ENCODE measurements at places on chromosomes 6 and 20.

DNA sequence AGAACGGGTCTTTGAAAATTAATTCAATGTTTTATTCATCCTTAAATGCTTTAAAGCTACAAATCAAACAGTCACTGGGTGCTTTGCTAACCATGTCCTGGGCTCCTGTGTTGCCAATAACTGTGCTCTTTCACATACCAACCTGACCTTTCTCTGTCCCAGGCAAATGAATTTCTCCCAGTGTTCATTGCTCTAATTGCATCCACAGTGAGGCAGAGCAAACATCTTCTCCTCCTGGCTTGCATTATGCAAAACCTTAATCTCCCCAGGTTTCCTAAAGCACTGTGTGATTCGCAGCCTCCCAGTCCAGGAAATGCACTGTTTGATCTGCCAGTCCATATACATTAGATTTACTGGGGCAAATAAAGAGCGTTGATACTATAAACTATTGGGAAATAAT is 219.0 kb downstream of the PREX1 start:
- DNase-seq, result peak; percentile 88

DNA sequence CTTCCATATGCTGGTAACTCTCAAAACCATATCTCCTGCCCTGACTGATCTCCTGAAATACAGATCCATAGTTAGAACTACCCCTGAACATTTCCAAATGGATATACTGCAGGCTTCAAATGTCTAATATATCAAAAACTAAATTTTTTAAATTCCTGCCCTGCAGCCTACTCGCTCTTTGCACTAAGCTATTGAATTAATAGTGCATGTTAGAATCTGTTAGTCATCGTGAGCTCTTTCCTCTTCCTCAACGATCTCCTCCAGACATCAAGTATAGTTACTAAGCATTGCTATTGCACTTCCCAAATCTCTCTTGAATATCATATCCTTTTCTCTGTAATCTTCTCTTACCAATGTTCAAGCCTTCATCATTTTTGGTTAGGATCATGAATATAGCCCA is 26.0 kb upstream of the RSPO3 start:
- DNase-seq, result no peak

GRCh38 chr6:136312975-136313374 is 23.3 kb upstream of the BCLAF1 start:
- no peak for DNase-seq

GRCh38 chr6:38836585-38836984 is 121.5 kb downstream of the DNAH8 start:
- DNase-seq, result no peak

- no peak for DNase-seq
Measured at GRCh38 chr20:64192406-64192805, 28.2 kb downstream of the MYT1 start.

DNA sequence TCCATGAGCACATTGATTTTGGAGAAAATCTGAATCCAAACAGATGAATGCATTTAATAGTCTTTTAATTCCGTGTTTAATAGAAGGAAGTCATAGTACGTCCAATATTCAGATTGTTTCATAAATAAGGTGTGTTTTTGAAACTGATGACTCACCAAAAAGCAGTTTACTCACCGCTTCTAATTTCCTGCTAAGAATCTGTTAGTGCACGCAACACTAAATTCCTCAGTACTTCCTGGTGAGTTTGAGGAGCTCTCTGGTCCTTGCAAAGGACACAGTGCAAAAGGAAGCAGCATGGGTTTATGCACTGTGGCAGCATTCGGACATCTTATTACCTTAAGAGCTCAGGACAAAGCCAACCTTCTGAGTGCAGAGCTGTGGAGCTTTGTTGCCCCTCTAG is 2.3 kb upstream of the ADGRF1 start:
- DNase-seq, result no peak

DNA sequence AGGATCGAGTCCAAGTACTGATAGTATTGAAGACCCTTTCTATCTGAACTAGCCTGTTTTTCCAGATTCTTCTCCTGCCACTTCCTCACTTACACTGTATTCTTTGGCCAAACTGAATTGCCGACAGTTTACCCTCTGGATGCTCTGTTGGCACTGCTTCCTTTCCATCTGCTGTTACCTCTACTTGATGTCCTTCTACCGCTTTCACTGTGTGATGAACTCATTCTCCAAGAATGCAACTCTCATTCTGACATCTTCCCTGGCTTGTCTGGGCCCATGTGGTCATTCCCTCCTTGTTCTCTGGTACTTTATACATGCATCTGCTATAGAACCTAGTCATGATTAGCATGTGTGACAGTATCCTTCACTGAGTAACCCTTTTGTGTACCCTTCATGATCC is 16.3 kb downstream of the RPRD1B start:
- DNase-seq, result no peak

DNA sequence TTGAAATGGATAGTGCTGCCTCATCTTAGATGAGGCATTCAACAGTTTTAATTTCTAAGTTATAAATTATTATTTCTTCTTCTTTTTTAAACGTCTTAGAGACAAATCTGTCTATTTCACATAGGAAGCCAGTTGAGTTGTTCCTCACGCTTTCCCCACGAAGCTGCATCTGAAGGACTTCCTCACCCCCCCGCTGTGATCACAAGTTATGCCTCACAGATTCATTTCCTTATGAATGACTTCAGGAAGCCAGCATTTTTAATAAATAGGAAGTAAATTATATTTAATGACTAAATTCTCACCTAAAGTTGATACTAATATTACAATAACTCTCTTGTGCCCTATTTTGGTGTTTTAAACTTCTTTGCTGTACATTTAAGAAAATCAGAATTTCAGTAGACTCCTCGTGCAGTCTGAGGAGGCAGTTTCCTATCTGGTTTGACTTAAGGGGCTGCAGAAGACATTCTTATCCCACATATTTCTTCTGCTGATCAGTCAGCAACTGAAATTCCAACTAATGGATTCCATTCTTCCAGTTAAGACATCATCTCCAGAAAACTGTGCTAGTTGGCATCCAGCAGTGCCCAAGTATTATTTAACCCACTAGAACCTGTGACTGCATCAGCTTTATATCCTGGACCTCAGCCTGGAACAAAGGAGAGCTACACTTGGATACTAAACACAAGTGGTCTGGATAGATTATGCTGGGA is 182.7 kb upstream of the CCN2 start:
- no peak for DNase-seq

DNA sequence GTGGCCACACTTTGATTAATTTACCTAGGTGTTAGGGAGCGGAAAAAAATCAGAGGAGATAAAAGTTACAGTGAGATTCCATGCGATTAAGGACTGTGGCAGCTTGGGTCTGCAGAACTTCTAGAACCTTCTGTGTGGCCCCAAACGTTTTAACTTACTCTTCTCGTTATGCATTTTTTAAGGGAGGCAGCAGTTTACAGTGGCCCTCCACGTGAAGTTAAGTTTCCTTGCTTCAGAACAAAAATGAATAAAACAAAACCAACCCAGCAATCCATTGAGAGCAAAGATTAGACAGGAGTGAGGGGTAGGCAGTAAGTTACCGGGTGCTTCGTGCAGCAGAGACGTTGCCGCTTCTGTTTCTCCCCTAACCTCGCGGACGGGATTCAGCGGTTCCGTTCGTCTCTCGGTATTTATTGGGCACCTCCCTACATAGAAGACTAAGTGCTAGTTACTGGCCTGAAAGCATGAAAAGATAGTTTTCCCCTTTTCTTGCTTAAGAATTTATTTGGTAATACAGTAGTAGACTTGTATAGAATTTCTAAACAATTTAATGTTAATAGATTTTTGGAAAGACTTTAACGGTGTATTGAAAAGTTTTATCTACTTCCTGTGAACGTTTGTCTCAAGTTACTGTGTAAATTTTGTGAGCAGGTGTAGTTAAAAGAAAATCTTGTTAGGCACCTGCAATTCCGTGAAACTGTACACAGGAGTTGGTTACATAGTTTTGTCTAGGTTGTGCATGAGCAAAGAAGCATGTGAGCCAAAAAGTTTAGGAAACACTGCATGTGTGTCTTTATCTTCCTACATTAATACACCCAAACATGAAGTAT is 1.1 kb downstream of the BAG2 start:
- DNase-seq, result peak; percentile 13

DNA sequence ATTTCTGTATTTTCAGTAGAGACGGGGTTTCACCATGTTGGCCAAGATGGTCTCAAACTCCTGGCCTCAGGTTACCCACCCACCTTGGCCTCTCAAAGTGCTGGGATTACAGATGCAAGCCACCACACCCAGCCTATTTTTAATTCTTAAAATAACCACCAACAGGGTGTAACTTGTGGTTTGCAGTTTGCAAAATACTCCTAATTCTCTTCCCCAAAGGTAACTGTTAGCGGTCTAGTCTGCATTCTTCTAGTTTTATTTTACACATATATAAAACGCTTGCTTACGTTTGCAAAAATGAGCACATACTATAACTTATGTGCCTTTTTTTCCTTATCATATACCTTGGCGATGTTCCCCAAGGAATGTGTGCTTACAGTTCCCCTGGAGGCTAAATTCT is 25.6 kb upstream of the CHMP4B start:
- no peak for DNase-seq

- no peak for DNase-seq
Measured at GRCh38 chr20:4898282-4899244, 102.7 kb downstream of the SLC23A2 start.

- no peak for DNase-seq
Measured at GRCh38 chr20:53409447-53409717, 184.3 kb downstream of the ZNF217 start.

DNA sequence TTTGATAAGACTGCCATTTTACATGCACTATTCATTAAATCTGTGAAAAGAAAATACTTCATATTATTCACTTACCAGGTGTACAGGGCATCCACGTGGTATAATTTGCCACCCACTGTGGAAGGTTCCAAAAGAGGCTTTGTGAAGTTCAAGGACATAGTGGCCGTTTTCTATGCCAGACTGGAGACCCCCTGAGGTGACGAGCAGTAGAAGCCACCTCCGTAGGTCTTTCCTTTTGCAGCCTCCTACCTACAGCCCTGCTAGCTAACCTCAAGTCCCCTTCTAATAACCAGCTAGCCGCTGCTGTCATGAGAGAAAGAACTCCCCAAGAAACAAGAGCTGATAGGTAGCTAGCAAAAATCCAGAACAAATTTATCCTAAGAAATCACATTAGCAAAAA is 110.5 kb downstream of the ARHGAP18 start:
- no peak for DNase-seq

DNA sequence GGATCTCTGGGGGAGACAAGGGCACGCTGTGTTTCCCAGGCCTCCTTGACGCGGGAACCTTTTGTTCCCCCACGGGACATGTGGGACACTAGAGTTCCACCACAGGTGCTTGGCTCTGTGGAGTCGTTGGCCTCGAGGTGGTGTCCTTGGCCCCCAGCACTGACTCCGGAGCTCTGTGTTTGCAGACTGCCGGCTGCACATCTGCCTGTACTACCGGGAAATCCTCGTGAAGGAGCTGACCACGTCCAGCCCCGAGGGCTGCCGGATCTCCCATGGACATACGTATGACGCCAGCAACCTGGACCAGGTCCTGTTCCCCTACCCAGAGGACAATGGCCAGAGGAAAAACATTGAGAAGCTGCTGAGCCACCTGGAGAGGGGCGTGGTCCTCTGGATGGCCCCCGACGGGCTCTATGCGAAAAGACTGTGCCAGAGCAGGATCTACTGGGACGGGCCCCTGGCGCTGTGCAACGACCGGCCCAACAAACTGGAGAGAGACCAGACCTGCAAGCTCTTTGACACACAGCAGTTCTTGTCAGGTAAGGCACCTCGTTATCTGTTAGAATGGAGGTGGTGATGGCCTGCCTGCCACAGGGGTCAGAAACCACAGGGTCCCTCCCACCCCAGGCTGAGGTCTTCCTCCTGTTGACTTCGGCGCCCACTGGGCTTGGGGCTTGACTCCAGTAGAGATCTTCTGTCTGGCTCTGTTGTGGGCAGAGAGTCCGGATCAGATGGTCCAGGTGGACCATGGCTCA is 9.9 kb downstream of the IRF4 start:
- DNase-seq, result no peak

- no peak for DNase-seq
Measured at GRCh38 chr6:121351916-121352315, 17.6 kb upstream of the TBC1D32 start.

GRCh38 chr20:22866812-22867341 is 168.2 kb upstream of the SSTR4 start:
- no peak for DNase-seq

DNA sequence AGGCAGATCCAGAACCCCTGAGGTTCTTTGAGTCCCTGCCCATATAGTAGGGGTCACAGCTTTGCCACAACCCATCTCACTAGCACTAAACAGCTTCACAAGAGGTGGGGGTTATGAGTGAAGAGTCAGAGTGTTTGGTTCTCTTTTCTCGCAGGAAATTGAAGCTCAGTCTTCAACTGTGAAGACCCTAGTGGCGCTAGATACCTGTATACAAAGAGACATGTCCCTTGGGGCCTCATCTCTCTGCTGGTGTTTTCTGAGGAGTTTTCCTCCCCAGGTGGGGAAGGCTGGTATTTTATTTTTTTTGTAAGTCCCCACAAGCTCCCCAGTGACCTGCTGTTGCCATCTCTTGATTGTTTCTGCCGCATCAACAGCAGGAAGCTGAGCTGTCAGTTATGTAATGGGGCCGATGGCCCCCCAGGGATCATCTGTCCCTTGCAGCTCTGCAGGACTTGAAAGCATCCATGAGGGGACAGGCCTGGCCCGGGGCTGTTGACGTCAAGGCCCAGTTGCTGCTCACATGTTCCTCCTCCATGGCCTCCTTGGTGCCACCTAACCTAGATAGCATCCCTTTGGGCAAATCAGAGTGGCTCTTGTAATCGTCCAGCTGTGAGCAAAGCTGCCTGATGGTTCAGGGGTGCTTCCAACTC is 23.1 kb downstream of the STK35 start:
- no peak for DNase-seq

DNA sequence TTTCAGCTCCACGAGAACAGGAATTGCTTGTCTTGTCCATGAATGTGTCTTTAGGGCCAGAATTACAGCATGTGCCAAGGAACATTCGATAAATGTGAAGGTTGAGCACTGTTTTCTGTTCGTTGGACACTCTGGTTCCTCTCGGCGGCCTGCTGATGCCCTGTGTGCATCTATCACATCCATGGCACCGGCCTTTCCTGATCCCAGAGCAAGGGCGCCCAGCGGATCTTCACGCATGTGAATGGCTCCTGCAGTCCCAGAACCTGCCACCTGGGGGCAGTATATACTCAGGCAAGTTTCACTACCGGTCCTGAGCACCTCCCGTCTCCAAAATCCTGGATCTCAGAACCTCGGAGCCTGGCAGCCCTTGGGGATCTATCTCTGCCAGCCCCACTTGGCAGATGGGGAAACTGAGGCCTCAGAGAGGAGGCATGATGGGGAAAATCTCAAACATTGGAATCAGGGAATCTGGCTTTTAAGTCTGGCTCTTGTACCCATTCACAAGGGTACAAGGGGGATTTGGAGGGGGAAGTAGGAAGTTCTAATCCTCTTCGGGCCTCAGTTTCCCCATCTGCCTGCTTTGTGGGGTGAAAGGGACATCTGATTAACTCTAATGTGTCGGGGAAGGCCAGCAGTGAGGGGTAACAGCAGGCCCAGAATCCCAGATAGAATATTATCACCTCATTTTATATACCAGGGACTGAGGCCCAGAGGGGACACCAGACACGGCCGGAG is 4.3 kb upstream of the CEBPB start:
- DNase-seq, result peak; percentile 76

- no peak for DNase-seq
Measured at GRCh38 chr6:12403201-12403826, 113.2 kb downstream of the EDN1 start.
